IMR-90 (cell line): ENCODE measurements at places on chromosomes 1 and 21. TPM values are rescaled to one million over a fixed set of nuclear protein-coding genes. Genes with fewer than 3 reads are reported as not detected.

Gene AGBL4
- not detected in 2 replicates for total RNA-seq

Gene DNAI4
- total RNA-seq = 1.6 and 1.7 TPM in 2 replicates

Gene NES
- 40.1 and 46.1 TPM in 2 replicates for total RNA-seq

Gene S100A9
- total RNA-seq = not detected in 2 replicates

Gene C8B
- total RNA-seq = not detected in 2 replicates

Gene UBL4B
- total RNA-seq = not detected in 2 replicates

Gene SLC45A1
- 0.72 and 0.83 TPM in 2 replicates for total RNA-seq

Gene TMPRSS2
- not detected in 2 replicates for total RNA-seq

Gene KIAA1614
- total RNA-seq = 1.7 and 1.8 TPM in 2 replicates

Gene SLFNL1
- under 0.01 TPM in 2 replicates for total RNA-seq

Gene GCSAML
- total RNA-seq = not detected in 2 replicates

Gene REG4
- total RNA-seq = not detected in 2 replicates

Gene CHI3L2
- total RNA-seq = 0.18 TPM in 1 of 2 replicates, not detected in the other

Gene TMEM125
- under 0.01 TPM in 1 of 2 replicates, not detected in the other for total RNA-seq

Gene SRM
- total RNA-seq = 23.1 and 25.6 TPM in 2 replicates
